Keratinocyte (primary cell): ENCODE measurements at places on chromosomes 5 and 9.

- no peak for DNase-seq
Observed at GRCh38 chr9:136231478-136232297, 13.9 kb downstream of the QSOX2 start.

GRCh38 chr5:79130781-79131180, 19.2 kb downstream of the BHMT start:
- no peak for DNase-seq

DNA sequence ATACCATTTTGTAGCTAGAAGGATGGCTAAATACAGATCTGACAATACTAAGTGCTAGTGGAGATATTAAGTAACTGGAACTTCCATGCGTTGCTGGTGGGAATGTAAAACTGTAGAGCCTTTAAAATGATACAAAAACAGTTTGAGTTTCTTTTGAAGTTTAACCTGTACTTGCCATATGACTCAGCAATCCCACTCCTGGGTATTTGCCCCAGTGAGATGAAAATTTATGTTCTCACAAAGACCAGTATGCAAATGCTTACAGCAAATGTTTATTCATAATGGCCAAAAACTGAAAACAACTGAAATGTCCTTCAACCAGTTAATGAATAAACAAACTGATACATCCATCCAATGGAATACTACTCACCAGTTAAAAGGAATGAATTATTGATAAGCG, 137.3 kb downstream of the SLC12A2 start:
- DNase-seq: no peak

GRCh38 chr5:175383350-175383749, 60.6 kb downstream of the DRD1 start:
- no peak for DNase-seq
